Vagina (tissue), 2 donors: ENCODE measurements at places on chromosomes 16 and 17.

- DNase-seq, result no peak
Observed at GRCh38 chr16:84308120-84308519, 13.4 kb downstream of the WFDC1 start.

- DNase-seq, result no peak
Observed at GRCh38 chr17:58611331-58611730, 80.5 kb downstream of the TEX14 start.

DNA sequence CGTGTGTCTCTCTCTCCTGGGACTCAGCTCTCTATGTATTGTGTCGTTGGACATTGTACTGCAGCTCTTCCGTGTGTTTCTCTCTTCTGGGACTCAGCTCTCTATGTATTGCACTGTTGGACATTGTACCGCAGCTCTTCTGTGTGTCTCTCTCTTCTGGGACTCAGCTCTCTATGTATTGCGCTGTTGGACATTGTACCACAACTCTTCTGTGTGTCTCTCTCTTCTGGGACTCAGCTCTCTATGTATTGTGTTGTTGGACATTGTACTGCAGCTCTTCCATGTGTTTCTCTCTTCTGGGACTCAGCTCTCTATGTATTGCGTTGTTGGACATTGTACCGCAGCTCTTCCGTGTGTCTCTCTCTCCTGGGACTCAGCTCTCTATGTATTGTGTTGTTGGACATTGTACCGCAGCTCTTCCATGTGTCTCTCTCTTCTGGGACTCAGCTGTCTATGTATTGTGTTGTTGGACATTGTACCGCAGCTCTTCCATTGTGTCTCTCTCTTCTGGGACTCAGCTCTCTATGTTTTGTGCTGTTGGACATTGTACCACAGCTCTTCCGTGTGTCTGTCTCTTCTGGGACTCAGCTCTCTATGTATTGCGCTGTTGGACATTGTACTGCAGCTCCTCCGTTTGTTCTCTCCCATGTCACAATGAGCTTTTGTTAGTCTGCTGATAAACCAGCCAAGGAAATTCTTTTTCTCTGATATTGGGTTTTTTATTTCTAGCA is 84.8 kb downstream of the RPTOR start:
- no peak for DNase-seq

DNA sequence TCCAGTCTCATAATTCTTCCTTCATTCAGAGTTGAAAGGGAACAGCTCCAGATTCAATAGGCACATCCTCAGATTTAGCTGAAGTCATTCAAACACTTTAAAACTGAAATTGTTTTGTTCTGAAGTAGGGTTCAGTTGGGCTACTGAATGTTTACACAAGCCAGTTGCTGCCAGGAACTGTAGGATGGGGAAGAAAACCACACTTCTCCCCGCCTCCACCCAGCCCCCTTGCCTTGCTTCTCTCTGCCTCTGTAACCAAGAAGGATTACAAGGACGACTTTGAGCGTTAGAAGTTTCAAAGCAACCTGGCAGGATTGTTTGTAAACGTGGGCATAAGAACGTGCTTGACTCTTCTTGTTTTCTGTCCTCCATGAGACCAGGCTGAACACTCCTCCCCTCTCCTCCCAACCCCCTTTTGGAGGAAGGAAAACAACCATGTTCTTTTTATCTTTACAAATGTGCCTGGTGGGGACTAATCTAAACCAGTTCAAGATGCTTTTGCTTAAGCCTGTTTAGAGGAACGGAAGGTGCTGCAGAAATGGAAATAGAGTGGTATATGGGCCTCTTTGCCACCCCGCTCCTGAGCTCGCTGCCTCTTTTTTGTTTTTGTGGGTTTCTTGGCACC is 287.9 kb downstream of the FTO start:
- no peak for DNase-seq

DNA sequence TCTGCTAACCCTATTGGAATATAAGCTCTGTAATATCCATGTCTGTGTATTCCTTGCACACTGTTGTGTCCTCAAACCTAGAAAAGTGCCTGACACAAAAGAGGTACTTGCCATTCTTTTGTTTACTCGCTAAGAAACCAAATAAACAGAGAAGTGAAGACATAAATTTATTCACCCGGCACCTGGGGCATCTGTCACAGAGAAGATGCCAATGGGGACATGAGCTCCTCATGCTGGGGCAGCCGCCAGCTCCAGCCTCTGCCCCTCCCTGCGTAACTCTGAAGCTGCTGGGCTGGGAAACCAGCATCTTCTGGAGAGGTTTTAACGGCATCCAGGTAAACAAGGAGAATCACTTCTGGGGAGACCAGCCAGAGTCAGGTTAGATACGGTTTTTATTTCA is 15.1 kb upstream of the CDRT4 start:
- DNase-seq, result no peak

DNA sequence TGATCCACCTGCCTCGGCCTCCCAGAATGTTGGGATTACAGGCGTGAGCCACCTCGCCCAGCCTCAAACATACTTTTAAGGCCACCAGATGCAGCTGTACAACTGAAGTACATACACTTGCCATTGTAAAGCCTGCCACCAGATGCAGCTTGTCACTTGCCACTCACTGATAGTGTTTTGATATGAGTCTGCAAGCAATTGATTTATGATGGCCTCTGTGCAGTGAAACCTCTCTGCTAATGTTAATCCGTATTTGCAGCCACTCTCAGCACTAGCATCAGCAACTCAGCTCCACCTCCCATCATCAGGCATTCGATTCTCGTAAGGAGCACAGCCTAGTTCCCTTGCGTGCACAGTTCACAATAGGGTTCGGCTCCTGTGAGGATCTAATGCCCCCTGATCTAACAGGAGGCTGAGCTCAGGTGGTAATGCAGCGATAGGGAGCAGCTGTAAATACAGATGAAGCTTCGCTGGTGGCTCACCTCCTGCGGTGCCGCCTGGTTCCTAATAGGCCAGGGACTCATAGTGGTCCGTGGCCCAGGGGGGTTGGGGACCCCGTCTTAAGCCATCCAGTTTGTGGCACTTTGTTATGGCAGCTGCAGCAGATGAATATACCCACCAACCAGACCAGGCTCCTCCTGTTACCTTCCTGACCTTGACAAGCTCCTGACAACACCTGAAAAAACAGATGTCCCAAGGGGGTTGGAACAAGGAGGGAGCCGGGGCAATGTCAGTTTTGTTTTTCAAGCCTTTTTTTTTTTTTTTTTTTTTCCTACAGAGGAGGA is 1.3 kb upstream of the HERPUD1 start:
- DNase-seq, result no peak

GRCh38 chr16:14303639-14304394 is 232.7 kb downstream of the MRTFB start:
- no peak for DNase-seq

DNA sequence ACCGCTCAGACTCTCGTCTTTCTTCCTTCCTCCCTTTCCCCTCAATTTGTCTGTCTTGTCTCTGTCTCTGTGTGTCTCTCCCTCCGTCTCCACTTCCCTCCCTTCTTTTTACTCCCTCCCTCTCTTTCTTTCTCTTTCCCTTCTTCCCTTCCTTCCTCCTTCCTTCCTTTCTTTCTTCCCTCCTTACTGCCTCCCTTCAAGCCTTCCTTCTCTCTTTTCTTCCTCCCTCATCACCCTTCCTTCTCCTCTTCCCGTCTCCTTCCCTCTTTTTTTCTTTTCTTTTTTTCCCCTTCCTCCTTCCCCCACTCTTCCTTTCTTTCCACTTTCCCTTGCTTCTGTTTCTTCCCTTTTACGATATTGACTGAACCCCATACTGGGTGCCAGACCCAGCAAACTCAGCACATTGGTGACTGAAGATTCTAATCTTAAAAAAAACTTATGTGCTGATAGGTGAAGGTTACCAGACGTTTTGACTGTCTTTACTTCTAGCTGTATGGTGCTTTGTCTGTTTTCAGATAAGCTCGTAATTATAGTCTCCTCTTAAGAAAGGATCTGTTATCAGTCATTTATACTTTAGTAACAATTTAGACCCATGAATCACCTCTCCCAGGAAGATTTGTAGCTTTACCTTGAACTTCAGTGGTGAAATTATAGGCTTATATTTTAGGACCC is 481 bp upstream of the BRD7 start:
- DNase-seq, result no peak

DNA sequence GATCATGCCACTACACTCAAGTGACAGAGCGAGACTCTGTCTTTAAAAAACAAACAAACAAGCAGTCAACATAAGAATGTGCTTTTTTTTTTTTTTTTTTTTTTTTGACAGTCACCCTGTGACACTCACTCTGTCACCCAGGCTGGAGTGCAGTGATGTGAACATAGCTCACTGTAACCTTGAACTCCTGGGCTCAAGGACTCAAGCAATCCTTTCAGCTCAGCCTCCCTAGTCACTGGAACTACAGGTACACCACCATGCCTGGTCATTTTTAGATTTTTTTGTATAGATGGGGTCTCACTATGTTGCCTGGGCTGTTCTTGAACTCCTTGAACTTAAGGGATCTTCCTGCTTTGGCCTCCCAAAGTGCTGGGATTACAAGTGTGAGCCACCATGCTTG is 15.3 kb upstream of the CHP2 start:
- DNase-seq, result no peak

DNA sequence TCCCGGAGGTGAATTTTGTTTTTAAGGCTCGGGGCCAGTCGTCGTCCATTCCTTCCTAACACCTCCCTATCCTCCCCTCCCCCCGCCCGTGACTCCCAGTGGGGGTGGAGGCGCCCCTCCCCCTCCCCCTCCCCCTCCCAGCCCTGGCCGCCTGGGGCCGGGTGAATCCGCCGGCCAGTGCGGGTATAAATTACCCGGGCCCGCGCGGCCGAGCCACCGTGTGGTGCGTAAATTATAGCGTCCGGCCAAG is 2.0 kb upstream of the GSE1 start:
- DNase-seq, result no peak

GRCh38 chr16:62969711-62970318 is 933.6 kb upstream of the CDH8 start:
- no peak for DNase-seq

DNA sequence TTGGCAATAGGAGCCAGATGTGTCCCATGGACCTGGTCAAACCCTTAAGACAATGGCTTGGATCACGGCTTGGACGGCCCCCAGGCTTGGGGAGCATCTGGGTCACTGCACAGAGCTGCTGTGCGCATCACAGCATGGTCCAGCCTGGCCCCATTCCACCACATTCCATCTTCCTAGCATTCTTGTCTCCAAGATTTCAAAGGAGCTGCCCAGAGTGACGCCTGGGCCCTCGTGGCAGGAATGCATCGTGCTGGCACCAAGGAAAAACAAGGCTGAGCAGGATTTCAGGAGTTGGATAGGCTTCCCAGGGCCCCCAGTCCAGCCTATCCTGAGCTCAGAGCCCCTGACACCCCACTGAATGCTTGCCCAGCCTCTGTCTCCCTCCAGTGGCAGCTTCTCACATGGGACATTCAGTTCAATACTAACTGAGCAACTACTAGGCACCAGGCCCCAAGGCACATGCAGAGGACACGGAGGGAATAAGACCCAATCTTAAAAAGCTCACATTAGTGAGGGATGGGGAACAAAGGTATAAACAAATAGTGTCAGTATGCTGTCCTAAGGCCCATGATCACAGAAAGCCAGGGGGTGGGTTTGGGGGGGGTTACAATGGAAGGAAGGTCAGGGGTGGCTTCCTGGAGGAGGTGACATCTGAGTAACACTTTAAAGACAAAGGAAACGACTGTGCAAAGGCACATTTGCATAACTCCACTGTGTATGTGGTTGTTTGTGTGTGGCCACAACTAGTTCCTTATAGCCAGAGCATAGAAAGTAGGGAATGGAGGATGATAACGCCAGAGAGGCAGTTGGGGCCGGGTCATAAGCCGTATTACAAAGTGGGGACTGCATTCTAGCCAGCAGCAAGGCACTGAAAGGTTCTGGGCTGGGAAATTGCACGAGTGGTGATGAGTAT is 34.1 kb downstream of the TK2 start:
- no peak for DNase-seq

DNA sequence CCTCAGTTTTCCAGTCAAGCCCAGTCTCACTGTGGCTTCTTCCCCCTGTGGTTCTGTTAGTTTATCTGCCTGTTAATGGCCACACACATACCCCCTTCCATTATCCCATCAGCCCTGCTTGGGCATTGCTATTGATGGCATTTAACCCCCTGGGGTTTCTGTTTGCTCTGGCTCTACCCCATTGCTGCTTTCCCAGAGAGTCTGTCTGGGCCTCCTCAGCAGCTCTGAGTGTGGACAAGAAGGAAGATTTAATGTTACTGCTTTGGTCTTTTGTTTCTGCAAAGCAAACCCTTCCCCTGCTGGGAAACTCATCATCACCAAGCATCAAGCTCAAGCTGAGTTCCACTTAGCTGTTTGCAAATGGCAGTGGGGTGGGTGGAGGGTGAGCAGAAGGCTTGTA is 162.7 kb downstream of the CCT6B start:
- no peak for DNase-seq

- no peak for DNase-seq
Observed at GRCh38 chr17:3885271-3885670, 7.6 kb downstream of the CAMKK1 start.

DNA sequence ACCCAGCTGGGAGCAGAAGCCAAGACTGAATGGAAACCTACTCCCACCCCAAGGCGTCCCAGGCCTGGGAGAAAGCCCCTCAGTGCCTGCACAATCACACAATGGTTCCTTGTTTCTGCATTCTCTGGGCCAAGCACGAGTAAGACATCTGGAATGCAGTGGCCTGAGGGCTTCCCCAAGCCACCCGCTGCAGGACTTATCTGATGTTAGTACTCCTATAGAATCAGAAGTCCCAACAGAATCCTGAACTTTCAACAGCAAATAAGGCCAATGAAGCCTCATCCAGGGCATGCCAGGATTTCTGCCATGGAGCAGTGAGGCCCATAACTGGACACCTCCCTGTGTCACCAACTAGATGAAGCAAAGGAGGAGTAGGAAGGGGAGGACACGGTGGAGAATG is 28.6 kb downstream of the MYO18A start:
- no peak for DNase-seq

DNA sequence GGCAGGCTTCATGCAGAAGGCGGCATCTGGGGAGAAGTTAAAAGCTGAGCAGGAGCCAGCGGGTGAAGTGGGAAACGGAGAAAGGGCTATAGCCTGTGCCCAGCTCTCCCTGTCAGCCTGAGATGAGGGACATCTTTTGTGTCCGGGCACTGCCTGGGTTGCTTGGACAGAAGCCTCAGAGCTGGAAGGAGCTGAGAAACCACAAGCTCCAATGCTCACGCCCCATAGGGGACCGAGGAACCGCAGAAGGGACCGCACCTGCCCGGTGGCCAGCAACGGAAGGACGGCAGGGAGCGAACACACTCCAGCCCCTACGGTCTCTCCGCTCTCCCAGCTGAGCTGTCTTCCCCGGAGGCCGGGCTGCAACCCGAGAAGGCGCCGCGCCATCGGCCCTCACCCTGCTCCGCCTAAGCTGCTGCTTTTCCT is 175.8 kb downstream of the NPIPB11 start:
- DNase-seq, result peak; percentile 81

DNA sequence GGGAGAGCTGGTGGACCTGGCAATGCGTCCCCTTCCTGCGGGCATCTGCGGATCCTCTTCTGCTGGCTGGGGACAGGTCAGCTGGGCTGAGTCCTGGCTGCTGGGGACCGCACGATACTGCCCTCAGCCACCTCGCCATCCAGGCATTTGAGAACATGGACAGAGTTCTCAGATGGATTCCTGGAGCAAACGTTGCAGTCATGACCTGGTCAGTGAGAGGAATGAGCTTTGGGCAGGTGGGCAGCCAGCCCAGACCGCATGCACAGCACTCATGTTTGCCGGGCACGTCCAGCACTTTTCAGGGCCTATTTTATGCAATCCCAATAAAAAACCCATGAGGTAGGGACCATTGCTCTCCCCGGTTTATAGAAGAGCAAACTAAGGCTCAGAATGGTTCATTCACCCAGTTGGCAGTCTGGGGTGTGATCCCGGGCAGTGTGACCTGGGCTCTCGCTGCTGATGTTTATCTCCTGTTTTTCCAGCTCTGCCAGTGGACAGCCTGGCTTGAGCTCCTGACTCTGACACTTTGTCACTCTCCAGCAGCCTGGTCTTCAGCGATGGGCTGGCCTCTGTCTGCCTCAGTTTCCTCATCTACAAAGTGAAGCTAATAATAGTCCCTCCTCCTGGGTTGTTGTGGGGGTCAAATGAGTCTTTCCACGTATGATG is 294.7 kb downstream of the IRF8 start:
- DNase-seq, result no peak
